GM23248 (cell line): ENCODE measurements at places on chromosomes 13 and 19. TPM values are rescaled to one million over a fixed set of nuclear protein-coding genes. Genes with fewer than 3 reads are reported as not detected.

The PALM3 gene
- total RNA-seq = 0.25 TPM in 1 of 2 replicates, not detected in the other

- DNase-seq = peak; percentile 67
These were observed 15.7 kb downstream of the PLIN3 start for GRCh38 chr19:4851551-4852290.

DNA sequence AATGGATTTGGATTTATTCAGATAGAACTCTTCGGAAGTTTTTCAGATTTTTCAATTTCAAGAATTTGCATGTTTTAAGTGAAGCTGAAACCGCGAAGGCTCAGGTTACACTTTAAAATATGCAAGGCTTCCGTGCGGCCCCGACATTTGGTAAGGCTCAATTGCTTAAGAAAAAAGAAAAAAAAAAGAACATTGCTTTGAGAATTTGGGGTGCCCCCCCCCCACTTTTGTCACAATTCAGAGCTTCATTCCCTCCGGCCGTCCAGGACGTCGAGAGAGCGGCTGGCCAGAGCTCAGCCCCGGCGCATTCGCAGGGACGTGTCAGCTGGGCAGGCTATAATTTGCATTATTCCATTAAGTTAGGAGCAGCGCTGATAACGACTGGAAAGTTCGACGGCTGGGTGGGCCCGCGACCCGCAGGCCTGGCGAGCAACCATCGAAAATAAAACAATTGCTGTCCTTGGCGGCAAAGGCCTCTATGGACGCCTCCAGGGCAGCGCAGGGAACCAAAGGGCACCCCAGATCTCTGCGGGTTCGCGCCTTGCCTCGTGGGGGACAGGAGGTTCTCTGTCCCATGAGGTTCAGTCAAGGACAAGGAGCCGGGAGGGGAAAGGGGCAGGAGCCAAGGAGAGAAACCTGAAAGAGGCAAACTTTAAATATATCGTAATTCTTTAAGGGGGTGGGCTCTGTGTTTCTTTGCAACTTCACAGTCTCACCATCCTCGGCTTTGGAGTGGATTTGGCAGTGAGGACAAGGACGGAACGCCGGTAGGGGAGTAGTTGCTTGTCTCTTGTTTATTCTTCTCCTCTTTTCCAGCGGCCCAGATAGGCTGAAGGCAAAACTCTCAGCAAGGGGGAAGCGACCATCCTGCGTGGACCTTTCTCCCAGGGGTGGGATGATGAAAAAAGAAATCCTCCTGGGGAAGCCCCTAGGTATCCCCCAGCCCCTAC is 7.0 kb downstream of the SOX21 start:
- no peak for DNase-seq

DNA sequence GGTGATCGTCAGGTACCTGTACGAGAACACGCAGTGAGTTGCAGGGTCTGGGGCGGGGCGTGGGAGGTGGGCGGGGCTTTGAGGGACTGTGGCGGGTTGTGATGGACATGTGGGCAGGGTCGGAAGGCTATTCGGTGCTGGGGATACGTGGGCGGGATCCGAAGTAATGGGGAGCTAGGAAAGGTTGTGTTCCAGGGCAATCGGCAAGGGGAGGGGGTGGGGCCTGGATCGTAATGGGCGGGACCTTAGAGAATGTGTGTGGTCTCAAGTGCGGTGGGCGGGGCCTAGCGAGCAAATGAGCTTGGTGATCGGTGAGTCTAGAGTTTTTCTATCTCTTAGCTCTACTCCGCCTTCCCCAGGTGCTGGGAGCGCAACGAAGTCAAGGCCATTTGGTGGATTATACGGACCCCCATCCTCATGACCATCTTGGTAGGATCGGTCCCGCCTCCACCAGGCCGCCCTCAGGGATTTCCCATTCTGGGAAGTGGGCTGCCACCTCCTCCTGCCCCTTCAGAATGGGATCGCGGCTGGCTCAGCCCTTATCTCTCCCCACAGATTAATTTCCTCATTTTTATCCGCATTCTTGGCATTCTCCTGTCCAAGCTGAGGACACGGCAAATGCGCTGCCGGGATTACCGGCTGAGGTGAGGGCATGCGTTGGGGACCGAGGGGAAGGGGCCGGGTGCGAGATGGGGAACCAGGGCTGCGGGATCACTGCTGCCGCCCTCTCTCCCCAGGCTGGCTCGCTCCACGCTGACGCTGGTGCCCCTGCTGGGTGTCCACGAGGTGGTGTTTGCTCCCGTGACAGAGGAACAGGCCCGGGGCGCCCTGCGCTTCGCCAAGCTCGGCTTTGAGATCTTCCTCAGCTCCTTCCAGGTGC is 9.6 kb downstream of the GIPR start:
- peak; percentile 59 for DNase-seq

The GRIK5 gene
- total RNA-seq = not detected in 2 replicates
